RWPE2 (cell line): ENCODE measurements at places on chromosomes 6 and 20.

DNA sequence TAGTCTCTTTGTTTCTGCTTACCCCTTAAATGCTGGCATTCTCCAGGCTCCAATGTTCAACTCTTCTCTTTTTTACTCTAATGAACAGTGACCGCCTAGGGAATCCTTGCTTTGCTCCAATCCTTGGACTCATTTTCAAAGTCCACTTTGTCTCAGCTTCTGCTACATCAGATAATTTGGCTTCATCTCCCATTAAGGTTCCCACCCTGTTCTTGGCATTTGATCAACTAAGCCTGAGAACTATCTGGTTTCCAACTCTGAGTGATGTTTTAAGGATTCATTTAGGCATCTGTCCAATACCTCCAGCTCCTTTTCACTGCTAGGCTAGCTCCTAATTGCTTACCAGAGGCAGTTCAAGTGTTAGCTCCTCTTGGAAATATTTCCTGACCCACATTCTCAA is 64.9 kb downstream of the ME1 start:
- no peak for DNase-seq

DNA sequence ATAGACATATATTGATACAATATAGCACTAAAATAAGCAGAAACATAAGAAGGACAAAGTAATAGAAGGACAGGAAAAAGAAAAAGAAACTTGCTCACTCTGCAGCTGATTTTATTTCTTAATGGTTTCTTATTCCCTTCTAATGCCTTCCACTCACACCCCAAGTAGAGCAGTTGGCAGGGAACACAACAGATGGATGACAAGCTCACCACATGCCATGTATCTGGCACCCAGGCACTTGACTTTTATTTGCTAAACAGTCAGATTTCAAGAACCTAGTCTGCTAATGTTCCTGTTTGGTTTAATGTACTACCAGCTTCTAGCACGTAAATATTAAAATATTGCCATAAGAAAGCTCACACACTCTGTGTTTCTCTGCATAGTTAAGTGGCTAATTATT is 87.1 kb downstream of the COL19A1 start:
- no peak for DNase-seq

DNA sequence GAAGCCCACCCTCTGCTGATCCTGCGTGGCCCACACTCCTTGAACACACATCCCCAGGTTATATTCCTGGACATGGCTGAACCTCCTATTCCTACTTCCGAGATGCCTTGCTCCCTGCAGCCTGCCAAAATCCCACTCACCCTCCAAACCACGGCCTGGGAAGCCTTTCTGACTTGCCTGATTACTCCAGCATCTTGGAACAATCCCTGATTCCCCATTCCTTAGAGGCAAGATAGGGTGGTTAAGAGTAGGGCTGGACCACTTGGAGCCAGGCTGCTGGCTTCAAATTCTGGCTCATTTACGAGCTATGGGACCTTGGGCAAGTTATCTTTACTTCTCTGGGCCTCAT is 45.9 kb upstream of the CDH22 start:
- no peak for DNase-seq

DNA sequence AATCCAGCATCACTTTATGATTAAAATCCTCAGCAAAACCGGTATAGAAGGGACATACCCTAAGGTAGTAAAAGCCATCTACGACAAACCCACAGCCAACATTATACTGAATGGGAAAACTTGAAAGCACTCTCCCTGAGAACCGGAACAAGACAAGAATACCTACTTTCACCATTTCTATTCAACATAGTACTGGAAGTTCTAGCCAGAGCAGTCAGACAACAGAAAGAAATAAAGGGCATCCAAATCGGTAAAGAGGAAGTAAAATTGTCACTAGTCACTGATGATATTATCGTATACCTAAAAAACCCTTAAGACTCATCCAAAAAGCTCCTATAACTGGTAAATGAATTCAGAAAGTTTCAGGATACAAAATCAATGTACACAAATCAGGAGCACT is 33.3 kb downstream of the BLOC1S5 start:
- no peak for DNase-seq

DNA sequence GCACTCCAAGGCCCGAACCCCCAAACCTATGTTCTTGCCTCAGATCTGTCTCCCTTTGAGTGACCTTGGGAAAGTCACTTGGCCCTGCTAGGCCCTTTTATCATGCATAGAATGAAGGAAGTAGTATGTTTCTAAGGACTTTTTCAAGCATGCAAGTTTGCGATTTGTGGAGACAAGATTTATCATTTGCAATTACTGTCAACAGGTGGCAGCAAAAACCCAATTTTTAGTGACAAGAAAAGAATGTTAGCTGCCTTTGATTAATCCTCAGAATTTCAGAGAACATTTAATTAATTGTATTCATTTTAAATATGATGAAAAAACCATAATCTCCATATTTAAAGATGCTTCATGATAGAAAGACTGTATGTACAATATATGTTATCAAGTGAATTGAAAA is 28.3 kb upstream of the PREP start:
- DNase-seq: no peak

DNA sequence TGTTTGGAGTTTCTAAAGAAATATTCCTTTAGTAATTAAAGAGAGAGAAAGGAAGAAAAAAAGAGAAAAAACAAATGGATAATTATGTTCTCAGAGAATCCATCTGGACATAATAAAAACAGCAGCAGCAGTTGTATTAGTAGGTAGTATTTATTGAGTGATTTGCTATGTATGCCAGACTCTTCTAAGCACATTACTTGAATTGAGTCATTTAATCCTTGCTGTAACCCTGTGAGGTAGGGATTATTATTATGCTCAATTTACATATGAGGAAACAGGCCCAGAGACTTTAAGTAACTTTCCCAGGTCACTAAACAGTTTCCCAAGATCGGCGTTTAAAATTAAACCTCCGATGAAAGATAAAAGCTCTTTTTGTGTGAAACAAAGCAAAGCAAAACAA is 238.8 kb downstream of the TSHZ2 start:
- no peak for DNase-seq
